M059J (cell line): ENCODE measurements at places on chromosomes 6 and 20. TPM values are rescaled to one million over a fixed set of nuclear protein-coding genes. Genes with fewer than 3 reads are reported as not detected.

DNA sequence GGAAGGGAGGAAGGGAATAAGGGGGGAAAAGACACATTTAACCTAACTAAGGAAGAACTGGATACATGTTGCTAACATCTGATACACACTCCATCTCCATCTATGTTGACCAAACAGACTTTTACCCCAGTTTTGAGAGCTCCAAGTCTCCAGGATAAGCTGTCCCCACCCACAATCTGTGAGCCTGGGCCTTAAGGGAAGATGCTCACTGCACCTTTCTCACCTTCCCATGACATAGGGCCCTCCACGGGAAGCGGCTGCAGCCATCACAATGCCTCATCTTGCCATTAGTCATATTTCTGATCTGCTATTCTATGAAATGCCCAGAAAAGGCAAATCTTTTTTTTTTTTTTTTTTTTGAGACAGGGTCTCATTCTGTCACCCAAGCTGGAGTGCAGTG is 126.6 kb upstream of the SALL4 start:
- DNase-seq, result peak; percentile 40

DNA sequence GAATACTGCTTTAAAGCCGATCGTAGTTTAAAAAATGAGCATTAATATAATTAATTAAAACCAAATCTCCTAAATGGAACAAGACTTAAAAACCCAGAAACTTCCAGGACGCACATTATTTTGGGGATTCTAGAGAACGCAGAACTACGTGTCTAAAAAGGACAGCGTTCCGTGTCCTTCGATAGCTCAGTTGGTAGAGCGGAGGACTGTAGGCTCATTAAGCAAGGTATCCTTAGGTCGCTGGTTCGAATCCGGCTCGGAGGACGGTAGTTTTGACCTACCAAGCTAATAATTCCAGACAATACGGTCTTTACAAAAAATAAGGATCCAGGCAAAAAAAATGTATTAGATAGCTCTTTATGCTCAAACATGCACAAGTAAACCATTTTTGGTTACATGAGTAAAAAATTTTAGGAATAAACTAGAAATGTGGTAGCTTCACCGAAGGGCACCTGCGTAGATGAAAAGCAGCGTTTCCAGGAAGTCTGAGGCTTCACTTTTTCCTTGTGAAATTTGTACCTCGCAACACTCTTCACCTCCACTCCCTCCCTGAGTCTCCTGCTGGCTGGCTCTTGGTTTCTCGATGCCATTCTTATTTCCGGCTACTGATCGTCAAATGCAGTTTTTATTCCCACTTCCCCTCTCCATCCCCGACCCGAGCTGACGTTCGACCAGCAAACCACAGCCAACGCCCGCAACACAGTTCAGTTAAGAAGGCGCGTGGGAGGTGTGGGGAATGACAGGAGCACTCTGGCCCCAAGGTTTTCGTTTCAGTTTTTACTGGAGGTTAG is 19.6 kb upstream of the ABT1 start:
- DNase-seq, result peak; percentile 81

- no peak for DNase-seq
Observed at GRCh38 chr6:82766476-82766875, 299.2 kb downstream of the UBE3D start.

DNA sequence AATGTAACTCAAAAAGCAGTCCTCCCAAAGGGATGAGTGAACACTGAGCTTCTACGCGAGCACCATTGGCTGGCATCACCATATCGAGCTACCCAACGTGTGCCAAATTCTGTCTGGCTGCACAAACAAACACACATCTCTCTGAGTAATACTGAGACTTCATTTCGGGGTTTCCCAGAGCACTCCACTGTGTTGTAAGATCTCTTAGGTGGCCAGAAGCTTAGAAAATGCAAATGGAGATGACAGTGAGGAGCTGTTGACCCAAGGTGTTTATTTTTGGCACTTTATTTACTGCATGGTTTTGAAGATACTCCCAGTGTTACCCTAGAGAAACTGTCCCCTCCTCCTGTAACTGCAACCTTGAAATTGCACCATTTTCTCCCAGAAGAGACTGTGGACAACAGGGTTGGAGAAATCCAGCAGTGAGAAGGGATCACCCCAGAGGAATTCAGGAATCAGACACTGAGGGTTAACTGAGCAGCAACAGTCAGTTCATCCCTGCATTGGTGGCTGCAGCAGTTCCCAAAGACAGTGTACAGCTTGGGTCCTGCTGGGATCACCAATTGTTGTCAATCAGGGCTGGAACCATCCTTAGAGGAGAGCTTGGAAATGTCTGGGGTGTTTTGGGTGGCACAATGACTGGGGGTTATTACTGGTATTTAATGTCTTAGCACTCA is 1.0 kb upstream of the RIPOR2 start:
- peak; percentile 52 for DNase-seq

- DNase-seq, result peak; percentile 86
Observed at GRCh38 chr20:35093267-35093884, 769 bp upstream of the TRPC4AP start.

DNA sequence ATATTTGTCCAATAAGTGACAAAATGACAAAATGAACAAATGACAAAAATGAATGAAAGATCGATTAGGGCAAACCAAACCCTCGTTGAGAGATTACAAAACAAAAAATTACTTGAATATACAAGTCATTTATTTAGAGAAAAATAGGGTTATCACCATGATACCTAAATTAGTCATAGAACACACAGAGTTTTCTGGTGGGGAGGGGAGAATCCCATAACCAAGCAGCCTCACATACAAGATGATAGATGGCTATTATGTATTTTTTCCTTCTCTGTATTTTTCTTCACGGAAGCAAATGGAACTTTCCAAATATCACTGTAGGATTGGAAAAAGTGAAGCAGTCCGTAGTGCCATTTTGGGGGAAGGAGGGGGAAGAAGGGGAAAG is 28.5 kb upstream of the BMP6 start:
- DNase-seq, result peak; percentile 22

GRCh38 chr6:137919837-137920730 is 53.0 kb downstream of the TNFAIP3 start:
- no peak for DNase-seq

DNA sequence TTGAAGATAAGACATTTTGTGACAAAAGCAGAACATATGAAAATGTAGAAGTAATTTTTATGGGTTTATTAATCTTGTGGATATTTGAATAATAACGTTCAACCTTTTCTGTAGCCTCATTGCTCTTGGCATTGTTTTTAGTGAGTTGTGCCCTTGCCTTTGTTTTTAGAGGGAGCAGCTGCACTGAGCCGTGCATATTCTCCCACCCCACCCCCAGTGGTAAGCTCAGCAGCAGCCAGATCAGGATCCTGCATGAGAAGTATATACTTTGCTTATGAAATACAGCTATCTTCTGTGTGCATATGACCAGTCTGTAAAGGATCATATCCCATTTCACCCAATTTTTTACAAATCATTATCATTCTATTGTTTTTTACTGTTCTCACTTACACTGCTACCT is 184.2 kb downstream of the COL9A1 start:
- DNase-seq, result no peak

DNA sequence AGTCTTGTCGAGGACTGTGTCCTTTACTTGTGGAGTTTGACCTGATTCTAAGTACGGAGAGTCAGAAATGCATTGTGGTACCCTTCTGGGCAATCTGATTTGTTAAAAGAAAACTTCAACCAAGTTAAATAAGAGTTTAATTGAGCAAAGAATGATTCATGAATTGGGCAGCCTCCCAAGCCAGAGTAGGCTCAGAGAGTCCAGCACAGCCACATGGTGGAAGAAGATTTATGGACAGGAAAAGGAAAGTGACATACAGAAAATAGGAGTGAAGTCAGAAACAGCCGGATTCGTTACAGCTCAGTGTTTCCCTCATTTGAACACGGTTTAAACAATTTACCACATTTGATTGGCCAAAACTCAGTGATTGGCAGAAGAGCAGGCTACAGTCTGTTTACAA is 329.2 kb downstream of the DHX35 start:
- DNase-seq, result peak; percentile 95

DNA sequence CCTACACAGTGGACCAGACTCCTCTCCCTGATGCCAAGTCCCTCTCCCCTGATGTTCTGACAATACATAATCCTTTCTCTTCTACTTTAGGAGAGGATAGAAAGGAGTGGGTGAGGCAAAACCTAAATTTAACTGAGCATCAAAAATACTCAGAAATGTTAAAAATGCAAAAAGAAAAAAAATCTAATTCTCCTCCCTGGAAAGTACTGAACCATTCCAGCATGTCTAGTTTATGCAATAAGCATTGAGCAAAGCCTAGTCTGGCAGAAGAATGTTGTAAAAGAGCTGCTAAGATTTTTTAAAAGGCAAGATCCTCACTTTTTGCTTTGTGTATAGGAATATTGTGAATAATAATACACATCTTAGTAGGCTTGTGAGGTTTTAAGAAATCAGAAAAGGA is 116.6 kb upstream of the STXBP5 start:
- DNase-seq, result no peak

DNA sequence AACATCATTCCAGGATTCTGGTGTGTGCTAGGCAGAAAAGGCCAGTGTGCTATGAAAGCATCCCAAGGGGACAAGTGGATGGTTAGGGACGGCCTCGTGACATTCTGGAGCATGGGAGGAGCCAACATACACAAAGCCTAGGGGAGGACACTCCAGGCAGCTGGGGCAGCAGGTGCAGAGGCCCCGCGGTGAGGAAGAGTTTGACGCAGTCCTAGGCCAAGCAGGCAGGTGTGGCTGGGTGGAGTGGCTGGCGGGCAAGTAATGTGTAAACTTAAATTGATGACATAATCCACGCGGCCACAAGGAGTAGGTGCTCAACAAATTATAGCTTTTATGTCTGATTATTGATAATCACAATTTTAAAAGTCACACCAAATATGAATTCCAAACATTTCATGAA is 93.6 kb downstream of the TMEM242 start:
- DNase-seq, result no peak

Gene NMBR
- 0.30 TPM in 1 of 2 replicates, not detected in the other for total RNA-seq

Gene TMEM30A
- 159 and 198 TPM in 2 replicates for total RNA-seq

Gene PPIL6
- total RNA-seq, result 2.1 and 9.6 TPM in 2 replicates

Gene CABLES2
- total RNA-seq, result 10.0 and 19.9 TPM in 2 replicates

Gene SMIM29
- 50.5 and 73.3 TPM in 2 replicates for total RNA-seq

Gene ULBP1
- 0.76 and 1.1 TPM in 2 replicates for total RNA-seq
